ENCODE measurements at places on chromosomes 6 and 20.

GRCh38 chr6:168164462-168165061 lies 85.5 kb upstream of the FRMD1 start:
- no peak for DNase-seq

DNA sequence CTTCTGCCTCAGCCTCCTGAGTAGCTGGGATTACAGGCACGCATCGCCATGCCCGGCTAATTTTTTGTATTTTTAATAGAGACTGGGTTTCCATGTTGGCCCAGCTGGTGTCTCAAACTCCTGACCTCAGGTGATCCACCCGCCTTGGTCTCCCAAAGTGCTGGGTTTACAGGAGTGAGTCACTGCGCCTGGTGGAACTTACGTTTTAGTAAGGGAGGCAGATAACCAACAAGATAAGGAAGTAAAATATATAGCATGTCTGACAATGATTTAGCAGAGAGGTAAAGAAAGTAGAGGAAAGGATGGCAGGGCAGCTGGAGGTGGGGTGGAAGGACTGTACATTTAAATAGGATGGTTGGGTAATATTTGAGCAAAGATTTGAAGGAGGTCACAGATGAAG lies 12.8 kb upstream of the MYMX start:
- no peak for DNase-seq

DNA sequence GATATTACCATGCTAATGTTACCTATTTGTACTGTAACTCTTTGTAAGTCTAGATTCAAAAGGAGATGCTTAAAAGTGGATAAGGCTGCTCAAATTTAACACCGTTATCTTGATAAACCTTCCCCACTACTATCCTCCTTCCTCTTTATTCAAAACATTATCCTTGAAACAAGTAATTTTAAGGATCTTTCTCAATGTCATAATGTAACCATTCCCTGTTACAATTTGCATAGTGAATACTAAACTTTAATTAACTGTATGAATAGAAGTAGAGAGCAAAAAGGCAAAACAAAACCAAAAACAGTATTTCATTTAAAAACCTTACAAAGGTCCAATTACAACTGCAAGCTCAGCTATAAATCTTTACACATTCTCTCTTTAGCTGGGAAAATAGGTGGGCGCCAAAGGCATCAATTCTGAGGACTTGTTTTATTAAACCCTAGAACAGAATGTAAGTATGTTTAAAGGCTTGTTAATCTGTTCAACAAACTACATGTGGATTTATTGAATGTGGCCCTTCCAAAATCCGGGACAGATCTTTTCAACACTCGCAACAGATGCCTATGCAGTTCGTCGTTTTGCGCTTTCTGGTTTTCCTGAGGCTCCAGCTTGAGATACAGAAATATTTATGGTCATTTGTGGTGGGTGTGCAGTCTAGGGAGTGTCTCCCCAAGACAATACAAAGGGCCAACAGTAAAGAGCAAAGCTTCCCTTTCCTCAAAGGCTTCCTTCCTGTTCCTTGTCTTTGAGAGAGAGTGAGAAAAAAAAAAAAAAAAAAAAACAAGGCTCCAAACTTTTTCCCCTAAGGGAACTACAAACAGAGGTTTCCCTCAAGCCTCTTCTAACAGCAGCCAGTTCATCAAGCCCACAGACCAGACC lies 15.1 kb downstream of the KIF13A start:
- DNase-seq, result no peak

DNA sequence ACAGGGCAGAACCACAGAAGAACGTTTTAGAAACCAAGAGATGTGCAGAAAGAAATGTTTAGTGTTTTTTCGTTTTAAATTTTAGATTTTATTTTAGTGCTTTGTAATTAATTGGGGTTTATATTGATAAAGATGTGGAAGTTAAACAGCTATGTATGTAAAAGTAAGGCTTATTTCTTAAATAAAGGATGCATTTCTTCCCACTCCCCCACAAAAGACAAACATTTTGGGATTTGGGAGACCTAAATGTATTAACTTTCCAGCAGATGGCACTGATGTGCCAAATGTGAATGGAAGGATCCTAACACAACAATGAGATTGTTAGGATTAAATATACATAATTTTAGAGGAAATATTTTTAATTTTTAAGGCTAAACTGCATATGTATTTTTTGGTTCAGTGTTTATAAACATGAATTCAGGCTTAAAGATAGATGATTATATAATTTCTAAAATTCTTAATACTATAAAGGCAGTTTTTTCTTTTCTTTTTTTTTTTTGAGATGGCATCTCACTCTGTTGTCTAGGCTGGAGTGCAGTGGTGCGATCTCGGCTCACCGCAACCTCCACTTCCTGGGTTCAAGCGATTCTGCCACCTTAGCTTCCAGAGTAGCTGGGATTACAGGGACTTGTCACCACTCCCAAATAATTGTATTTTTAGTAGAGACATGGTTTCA lies 12.0 kb downstream of the PFDN4 start:
- DNase-seq, result no peak

- no peak for DNase-seq
Measured at GRCh38 chr6:152295920-152296319, 341.2 kb downstream of the SYNE1 start.

GRCh38 chr20:44916586-44916985 lies 6.7 kb downstream of the PABPC1L start:
- no peak for DNase-seq

Data from AG09319 (cell line).